ENCODE measurements at places on chromosomes 3 and 15.

DNA sequence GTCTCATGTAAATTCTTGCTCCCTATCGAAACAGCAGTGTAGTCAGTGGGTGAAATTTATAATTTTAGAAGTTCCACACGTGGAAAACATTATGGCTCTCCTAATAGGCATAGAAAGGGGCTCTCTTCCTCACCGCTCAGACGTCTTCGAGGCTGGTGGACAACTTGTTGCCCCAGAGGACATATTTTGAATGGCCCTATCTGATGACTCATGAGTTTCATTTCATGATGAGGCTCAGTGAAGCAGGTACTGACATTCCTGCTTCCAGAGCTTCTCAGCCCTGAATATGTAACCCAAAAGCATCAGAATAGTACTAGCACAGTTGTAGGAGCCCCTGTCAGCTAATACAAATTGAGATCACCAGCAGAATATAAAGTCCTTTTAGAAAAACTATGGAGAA is 117.9 kb downstream of the HERC1 start:
- DNase-seq: no peak

DNA sequence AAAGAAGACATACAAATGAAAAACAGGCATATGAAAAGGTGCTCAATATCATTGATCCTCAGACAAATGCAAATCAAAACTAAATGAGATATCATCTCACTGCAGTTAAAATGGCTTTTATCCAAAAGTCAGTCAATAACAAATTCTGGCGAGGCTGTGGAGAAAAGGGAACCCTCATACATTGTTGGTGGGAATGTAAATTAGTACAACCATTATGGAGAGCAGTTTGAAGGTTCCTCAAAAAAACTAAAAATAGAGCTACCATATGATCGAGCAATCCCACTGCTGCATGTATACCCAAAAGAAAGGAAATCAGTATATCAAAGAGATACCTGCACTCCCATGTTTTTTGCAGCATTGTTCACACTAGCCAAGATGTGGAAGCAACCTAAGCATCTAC is 165.8 kb downstream of the PLCL2 start:
- DNase-seq: no peak

DNA sequence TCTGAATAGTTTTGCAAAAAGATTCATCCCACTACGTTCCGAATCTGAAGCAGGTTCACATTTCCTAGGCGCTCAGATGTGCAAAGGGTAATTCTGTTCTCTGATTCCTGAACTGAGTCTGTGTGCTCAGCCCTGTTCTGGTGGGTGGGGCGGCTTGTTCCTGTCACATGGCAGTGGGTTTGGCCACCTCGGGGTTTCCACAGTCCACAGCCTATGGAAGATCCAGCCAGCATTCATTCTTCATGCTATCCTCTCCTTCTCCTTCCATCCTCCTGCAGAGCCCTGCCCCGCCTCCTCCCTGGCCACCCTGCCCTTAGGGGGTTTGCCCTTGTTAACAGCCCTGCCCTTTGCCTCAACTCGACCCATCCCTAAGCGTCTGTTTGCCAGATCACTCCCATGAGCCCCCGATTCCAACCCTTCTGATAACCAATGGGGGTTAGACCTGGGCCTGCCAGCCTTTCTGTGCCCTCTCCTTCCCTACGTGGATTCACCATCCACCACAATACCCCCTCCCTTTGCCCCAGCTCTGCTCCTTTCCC is 31.0 kb downstream of the PRR20G start:
- no peak for DNase-seq

DNA sequence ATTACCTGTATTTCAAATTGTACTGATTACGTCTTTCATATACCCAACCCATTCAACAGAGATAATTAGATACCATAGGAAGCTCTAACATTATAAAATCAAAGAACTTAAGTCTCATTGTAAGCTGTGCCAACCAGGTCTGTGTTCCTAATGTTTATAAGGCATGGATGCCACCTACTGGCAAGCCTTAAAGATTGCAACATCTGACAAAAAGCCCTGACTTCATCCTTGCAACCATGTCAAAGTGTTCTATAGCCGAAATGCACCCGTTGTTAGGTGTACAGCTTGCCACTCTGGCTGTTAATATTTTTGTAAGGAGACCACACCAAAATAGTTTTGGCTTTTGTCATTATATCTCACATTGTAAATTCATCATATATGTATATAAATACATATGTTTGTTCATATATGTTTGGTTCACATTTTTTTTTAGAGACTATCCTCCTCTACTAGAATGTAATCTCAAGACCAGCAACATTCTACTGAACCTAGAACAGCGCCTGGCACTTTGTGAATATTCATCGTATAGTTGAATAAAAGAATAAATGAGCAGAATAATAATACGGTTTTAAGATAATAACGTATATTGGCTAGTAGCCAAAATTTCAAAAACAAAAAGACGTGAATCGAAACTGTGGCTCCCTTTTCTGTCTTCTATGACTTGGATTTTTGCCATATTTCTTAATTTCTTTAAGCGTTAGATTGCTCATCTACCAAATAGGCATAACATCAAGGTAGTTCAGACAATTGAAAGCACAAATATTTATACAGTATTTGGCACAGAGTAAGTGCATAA is 258.1 kb downstream of the TBL1XR1 start:
- peak; percentile 91 for DNase-seq

GRCh38 chr3:71026634-71027578 is 556.6 kb downstream of the FOXP1 start:
- no peak for DNase-seq

DNA sequence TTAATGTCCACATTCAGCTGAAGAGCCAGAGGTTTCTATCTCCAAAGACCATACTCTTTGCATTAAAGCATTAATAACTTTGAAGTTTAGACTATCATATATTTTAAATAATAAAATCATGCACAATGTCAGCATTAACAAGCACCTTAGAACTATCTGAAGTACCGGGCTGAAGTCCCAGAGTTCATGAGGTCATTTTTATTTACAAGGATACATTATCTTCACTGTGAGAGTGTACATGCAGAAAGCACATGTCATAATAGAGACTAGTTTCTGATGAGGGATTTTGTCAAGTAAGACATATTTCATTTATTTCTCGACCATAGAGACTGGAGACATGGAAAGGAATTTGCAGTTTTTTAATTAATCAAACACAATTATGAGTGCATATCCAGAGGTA is 52.4 kb upstream of the SI start:
- DNase-seq: no peak

DNA sequence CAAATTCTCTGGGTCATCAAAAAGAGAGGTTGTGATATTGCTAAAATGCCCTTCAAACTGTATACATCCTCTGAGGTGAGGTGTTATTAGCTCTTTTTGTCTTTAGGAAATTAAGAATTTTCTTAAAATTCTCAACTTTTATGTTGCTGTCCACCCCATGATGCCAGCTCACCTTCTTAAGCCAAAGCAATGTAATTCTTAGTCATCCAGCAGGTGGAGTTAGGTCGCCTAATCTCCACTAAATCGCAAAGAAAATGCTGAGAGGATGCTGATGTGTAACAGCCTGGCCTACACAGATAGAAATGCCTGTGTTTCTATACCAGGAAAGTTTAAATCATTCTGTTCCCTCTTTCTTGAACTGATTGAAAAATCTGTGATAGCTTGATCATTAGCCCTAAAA is 770.2 kb upstream of the ALCAM start:
- peak; percentile 64 for DNase-seq

DNA sequence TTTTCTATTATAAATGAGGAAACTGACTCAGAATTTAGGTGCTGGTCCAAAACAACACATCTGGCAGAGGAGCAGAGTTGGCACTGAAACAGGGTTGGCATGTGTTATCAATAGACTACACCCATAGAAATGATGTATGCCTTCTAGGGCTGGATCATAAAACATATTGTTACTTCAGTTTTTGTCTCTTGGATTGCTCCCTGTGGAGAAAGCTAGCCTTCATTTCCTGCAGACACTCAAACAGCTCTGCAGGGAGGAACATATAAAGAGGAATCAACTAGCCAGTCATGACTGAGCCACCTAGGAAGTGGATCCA is 507 bp upstream of the MRPL3 start:
- peak; percentile 58 for DNase-seq

- no peak for DNase-seq
Observed at GRCh38 chr15:92092289-92093105, 239.0 kb downstream of the SLCO3A1 start.

DNA sequence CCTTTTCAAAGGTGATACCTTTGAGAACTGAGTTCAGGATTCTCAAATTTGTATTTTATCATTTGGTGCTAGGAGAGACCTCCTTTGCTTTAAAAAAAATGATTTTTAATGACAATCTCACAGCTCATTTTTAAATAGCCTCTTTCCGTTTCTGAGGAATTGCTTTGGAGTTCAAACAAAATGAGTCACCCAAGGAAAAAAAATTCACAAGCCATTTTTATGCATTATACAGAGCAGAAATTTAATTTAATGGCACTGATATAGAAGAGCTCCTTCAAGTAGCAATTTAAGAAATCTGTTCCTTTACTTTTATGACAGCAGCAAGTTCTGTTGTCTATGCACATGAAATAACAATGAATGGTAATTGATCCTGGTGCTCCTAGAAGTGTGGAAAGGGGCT is 337.9 kb upstream of the KCNMB2 start:
- no peak for DNase-seq

DNA sequence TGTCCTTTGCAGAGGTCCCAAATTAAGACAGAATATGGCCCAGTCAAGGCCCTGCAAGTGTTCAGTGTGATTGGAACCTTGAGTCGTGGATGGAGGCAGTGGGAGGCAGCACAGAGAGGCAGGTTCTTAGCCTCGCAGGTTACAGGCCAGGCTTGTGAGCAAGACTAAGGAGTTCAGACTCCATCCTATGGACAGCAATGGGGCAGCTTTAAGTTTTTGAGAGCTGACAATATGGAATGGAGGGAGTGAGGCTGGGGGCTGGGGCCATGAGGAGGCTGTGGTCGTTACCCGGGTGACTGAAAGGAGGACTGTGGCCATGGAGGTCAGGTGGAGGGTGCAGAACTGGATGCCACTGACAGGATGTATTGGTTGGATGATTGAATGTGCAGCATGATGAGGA is 74.1 kb upstream of the PRR23C start:
- no peak for DNase-seq

GRCh38 chr3:152100491-152101132 is 168.1 kb upstream of the MBNL1 start:
- no peak for DNase-seq

GRCh38 chr3:146903927-146904326 is 298.8 kb upstream of the PLSCR5 start:
- no peak for DNase-seq

GRCh38 chr15:27248251-27248650 is 277.3 kb downstream of the GABRG3 start:
- DNase-seq: no peak

DNA sequence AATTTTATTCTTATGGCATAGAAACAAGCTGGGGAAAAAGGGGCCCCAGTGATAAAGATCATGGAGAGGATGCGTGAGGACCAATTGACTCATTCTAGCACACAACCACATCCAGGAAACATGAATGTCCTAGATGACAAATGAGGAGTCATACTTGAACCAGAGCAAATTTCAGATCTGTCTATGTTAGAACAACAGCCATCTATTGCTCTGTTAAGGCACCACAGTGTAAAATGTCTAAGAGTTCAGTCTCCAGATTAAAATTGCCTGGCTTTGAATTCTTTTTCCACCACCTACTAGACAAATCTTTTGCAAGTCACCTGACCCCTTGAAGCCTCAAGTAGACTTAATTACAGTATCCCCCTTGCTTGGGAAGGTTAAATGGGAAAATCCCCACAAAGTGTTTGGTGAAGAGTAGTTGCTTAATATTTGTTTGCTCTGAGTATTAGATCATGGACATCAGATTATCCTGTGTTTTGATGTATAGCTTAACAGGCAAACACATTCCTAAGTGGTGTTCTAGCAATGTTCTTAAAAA is 258.7 kb upstream of the TGFBR2 start:
- no peak for DNase-seq

GRCh38 chr15:38252481-38253350 is at the start of gene SPRED1:
Gene SPRED1 (plus strand): TSS chr15:38252836. CDS start chr15:38253186, 350 bp downstream.
- no peak for DNase-seq

GRCh38 chr15:58420579-58421043 is 11.2 kb upstream of the LIPC start:
- DNase-seq: no peak

DNA sequence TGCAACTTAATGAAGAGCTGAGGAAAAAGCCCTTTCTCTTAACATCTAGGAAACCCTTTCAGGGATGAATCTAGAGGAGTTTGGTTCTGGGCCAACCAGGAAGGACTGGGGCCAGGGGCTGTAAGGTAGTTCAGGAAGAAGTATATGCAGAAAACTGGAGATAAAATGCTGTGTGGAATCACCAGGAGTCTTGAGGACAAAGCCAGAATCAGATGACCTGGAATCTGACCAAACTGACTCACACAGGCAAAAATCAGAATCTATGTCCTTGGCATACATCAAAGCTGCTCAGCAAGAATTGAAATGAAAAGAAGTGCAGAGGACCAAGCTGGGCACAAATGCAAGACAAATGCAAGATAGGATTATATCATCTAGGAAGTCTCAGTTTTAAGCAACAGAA is 59.4 kb upstream of the ATP2C1 start:
- DNase-seq: no peak

DNA sequence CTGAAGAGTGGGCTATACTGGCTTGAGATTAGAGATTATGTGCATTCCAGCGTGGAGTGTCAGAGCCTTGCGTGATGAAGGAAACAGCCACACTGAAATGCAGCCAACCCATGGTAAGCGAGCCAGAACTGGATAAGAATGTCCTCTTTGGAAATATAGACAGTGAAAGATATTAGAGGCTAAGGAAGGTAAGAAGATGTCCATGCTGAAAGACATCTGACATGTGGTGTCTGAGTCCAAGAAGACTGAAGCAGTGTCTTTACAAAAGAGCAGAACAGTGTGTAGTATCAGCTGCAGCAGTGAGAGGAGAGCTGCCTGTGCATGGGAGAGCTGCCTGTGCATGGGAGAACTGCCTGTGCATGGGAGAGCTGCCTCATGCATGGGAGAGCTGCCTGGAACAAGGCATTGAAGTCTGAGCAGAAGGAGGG is 672.2 kb downstream of the DIPK2A start:
- no peak for DNase-seq

GRCh38 chr3:107356706-107357105 is 20.5 kb upstream of the CCDC54 start:
- no peak for DNase-seq

- DNase-seq: no peak
Observed at GRCh38 chr3:72009851-72010443, 225.0 kb upstream of the PROK2 start.

DNA sequence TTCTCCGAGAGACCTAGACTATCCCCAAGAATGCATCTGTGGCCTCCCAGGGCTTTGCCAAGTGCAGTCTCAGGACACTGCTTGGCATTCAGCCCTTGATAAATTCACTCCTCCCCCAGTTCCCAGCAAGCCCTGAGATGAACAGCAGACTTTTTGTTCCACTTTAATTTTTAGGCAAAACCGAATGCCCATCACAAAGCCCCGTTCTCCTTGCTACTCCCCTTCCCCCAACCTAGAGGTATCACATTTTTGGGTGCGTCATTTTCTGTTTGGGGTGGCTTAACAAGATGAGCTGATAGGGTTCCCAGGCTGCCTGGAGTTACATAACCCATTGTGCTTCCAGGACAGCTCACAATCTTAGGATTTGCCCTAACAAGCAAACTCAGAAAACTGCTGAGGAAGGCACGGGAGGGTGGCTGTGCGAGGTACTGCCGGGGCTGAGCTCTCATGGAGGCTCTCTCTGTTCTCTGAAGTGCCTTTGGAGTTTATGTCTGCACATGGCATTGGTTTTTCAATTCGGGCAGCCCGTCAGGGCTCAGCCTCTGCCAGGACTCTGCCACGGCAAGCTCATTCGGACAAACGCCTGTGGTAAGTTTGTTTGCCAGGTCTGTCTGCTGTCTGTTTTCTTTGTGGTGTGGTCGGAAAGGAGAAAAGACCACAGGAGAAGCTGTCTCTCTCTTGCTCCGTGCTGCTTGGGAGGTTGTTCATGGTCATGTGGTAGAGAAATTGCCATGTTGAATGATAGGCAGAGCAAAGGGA is at the start of gene TRAK1:
TRAK1 (plus strand) TSS at position 385 of the 759 bp plus-strand sequence; CDS start at position 498, 113 bp downstream.
- DNase-seq: no peak

Data from NCI-H2081 treated with DMSO at 0.1 percent for 48 hours (cell line).